Heart right ventricle (tissue), 16 donors: ENCODE measurements at places on chromosomes 6 and 20. TPM values are rescaled to one million over a fixed set of nuclear protein-coding genes. Genes with fewer than 3 reads are reported as not detected.

DNA sequence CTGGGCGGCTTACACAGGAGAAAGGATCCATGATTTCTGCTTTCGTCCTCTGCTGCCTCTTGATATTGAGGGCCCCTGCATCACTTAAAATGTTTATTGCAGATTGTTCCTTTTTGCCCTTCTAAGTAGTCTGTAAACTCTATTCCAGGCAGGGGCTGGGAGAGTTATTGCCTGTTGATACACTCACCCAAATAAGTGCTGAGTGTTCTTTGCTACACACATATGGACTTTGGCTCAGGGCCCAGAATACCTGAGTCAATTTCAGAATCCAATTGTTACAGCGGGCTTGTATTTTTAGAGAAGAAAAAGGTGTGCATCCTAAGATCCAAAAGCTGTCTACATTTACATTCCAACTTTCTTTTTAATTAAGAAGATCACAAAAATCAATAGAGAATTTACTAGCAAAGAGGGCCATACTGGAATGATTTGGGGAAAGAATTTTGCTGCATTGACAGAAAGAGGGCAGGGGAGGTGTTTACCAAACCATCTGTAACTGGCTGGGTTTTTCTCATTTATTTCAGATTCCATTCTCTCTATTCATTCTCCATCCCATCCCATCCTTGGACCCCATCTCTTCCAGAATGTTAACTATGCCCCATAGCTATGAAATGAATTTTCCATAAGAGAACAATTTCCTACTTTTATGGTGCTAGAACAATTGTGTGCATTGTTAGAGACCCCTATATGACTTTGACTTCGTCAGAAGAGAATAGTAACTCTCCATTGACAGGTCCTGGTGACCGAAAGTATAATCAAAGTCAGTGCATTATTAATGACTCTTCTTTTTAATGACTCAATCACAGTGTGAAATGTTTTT lies 959.9 kb upstream of the FLRT3 start:
- no peak for DNase-seq
- no peaks in the 10 kb centered on the region for H3K27me3 ChIP-seq
- no peaks in the 10 kb centered on the region for H3K4me1 ChIP-seq
- no peak overlapping the region for H3K27ac ChIP-seq

- peaks cover 6% of the 10 kb centered on the region for H3K4me1 ChIP-seq
- H3K36me3 ChIP-seq, result no peaks in the 10 kb centered on the region
- DNase-seq, result peak; percentile 56
- H3K4me3 ChIP-seq, result no peak overlapping the region
- peaks cover 25% of the 10 kb centered on the region for H3K27me3 ChIP-seq
These were observed 112.6 kb upstream of the RALGAPA2 start for GRCh38 chr20:20824924-20825584.

- no peaks in the 10 kb centered on the region for H3K36me3 ChIP-seq
- no peak overlapping the region for H3K4me3 ChIP-seq
- no peak overlapping the region for H3K27ac ChIP-seq
- DNase-seq, result no peak
- peaks cover 8% of the 10 kb centered on the region for H3K27me3 ChIP-seq
These were observed 207.9 kb upstream of the SULF2 start for GRCh38 chr20:47993035-47993755.

GRCh38 chr6:36682328-36683144 lies 4.0 kb downstream of the CDKN1A start:
- no peak overlapping the region for H3K4me3 ChIP-seq
- peaks cover 38% of the 10 kb centered on the region for H3K4me1 ChIP-seq

GRCh38 chr20:1173698-1174097 lies 11.1 kb downstream of the TMEM74B start:
- no peaks in the 10 kb centered on the region for H3K4me1 ChIP-seq
- DNase-seq, result no peak
- H3K27ac ChIP-seq, result no peak overlapping the region
- no peaks in the 10 kb centered on the region for H3K27me3 ChIP-seq

GRCh38 chr20:32823078-32823477 lies 3.3 kb downstream of the MAPRE1 start:
- no peaks in the 10 kb centered on the region for H3K27me3 ChIP-seq
- H3K27ac ChIP-seq, result no peak overlapping the region
- H3K4me3 ChIP-seq, result no peak overlapping the region
- DNase-seq, result no peak
- H3K4me1 ChIP-seq, result peaks cover 37% of the 10 kb centered on the region
- peaks cover 5% of the 10 kb centered on the region for H3K36me3 ChIP-seq

DNA sequence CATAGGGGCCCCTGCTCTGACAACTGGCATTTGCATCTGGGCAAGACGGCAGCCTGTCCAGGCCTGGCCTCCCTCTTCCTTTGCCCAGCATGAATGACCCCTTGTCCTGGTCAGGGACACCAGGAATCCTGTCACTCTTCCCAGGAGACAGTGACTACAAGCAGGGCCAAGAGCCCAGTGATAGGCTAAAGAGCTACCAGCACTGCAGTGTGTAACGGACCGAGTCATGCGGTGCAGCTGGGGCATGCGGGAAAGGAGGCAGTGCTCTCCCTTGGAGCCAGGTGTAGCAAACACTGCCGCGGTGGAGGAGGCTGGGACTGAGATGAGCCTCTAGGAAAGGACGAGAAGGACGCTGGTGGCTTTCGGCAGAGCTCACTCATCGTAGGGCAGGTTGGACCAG lies 38.7 kb upstream of the DSP start:
- H3K36me3 ChIP-seq, result no peaks in the 10 kb centered on the region
- DNase-seq, result no peak
- H3K27me3 ChIP-seq, result no peaks in the 10 kb centered on the region
- H3K27ac ChIP-seq, result no peak overlapping the region
- H3K4me1 ChIP-seq, result no peaks in the 10 kb centered on the region

The HLA-DMB gene
- total RNA-seq, result 2.7 TPM

- H3K27ac ChIP-seq, result peak within 1 kb of the TSS; percentile 86
- H3K4me1 ChIP-seq, result peaks cover 45% of the 10 kb centered on the region
- no peaks in the 10 kb centered on the region for H3K36me3 ChIP-seq
- no peaks in the 10 kb centered on the region for H3K27me3 ChIP-seq
These were observed at the start of gene BTN3A1 for GRCh38 chr6:26401987-26402658. Gene BTN3A1, plus strand, starts transcription at chr6:26402275. Its CDS starts 3,289 bp downstream, at chr6:26405564.

DNA sequence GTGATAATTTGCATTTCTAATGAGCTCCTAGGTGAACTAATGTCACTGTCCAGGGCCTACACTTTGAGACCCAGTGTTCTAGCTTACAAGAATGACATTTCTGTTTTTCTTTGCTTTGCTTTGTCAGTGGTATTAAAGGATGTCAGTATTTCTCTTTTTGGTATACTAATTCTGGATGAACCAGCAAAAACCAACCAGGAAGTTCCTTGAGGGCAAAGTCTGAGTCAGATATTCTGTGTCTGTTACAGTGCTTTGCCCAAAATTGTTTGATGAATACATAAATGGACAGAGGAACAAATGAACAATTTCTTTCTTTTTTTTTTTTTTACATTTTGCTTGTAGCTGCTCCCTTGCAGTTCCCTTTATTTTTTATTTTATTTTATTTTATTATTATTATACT lies 15.4 kb downstream of the COQ3 start:
- H3K4me1 ChIP-seq, result no peaks in the 10 kb centered on the region
- no peak overlapping the region for H3K27ac ChIP-seq
- H3K4me3 ChIP-seq, result no peak overlapping the region
- H3K36me3 ChIP-seq, result no peaks in the 10 kb centered on the region
- DNase-seq, result no peak

The ASIP gene
- 13.3 TPM for total RNA-seq

The FNDC1 gene
- 6.2 TPM for total RNA-seq

GRCh38 chr6:131004936-131005335 lies 58.1 kb downstream of the EPB41L2 start:
- H3K4me1 ChIP-seq, result peaks cover 4% of the 10 kb centered on the region
- no peaks in the 10 kb centered on the region for H3K36me3 ChIP-seq
- H3K27ac ChIP-seq, result no peak overlapping the region
- H3K27me3 ChIP-seq, result no peaks in the 10 kb centered on the region

DNA sequence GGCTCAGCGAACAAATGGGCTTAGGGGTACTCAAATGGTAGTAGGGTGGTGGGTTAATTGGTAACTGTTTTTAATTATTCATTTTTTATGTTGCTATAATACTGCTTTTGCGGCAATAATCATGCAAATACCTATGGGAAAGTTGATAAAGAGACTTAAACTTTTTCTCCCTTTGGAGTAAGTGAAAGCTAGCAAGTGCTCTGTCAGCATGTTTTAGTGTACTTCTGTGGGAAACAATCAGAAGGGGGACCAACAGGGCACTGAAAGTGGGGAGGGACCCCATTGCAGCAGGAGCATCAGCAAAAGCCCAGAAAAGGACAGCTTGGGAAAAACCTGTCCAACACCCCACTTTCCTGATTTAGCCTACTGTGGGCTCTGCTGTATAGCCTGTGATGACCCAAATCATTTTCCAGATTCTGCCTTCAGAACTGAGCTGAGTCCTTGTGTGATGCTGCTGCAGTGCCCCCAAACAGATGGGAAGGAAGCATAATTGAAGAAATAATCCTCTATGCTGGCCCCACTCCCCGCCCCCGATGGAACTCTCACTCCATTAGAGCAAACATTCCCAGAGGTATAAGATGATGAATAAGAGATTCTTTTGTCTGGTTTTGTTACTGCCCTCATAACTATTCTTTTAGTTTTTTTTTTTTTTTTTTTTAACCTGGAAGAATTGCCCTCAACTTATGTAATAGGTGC lies 322.8 kb downstream of the CD83 start:
- peaks cover 36% of the 10 kb centered on the region for H3K4me1 ChIP-seq
- H3K27me3 ChIP-seq, result no peaks in the 10 kb centered on the region
- peak overlapping the region; percentile 79 for H3K27ac ChIP-seq
- no peak overlapping the region for H3K4me3 ChIP-seq
- DNase-seq, result no peak

DNA sequence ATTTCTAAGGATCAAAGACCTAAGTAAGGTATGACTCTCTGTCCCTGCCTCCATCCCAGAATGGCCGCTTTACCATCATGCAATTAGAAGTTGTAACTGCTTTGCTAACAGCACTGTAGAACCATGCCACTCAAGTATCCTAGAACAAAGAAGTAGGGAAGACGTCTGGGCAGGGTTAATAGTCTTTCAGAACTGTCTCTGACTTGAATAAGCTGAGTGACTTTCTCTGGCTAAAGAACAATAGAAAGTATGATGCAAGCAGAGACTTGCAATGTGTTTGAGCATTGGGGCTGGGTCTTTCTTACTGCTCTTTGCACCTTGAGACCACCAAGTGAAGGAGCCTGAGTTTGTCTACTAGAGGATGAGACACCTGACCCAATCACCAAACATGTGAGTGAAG lies 279.6 kb upstream of the JAG1 start:
- DNase-seq, result no peak
- H3K4me1 ChIP-seq, result peaks cover 8% of the 10 kb centered on the region
- H3K4me3 ChIP-seq, result no peak overlapping the region
- no peak overlapping the region for H3K27ac ChIP-seq
- no peaks in the 10 kb centered on the region for H3K36me3 ChIP-seq
- H3K27me3 ChIP-seq, result no peaks in the 10 kb centered on the region

- H3K27me3 ChIP-seq, result no peaks in the 10 kb centered on the region
- no peak overlapping the region for H3K4me3 ChIP-seq
- H3K27ac ChIP-seq, result peak overlapping the region; percentile 74
- peaks cover 51% of the 10 kb centered on the region for H3K4me1 ChIP-seq
- DNase-seq, result no peak
These were observed 27.0 kb upstream of the MLIP start for GRCh38 chr6:54084231-54084630.

DNA sequence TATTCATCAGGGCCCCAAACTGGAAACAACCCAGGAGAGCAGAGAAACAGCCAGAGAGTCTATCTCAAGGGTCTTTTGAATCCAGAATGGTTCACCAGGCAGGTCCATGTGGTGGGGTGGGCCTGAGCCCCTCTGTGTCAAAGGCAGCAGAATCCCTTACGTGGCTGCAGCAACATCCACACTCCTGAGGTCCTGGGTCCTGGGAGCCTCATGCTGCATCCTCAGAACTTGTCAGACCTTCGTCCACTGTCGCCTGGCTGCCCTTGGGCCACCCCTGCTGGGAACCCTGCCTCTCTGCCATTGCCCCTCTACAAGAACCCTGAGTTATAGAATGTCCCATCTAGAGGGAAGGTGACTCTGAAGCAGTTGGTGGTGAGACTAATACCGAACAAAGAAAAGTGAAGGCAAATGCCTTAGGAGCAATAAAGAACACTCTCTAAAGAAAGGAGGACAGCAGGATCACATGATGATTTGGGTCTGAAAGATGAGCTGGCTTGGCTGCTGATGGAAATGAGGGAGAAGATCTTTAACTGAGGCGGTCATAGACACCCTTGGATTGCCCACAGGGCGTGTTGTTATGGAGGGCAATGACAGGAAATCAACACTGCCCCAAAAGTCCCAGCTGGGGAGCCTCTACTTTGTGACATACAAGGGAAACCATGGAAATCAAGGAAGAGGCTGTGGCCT lies 161.2 kb downstream of the SYNDIG1 start:
- no peaks in the 10 kb centered on the region for H3K27me3 ChIP-seq
- H3K36me3 ChIP-seq, result no peaks in the 10 kb centered on the region
- H3K4me3 ChIP-seq, result no peak overlapping the region
- H3K27ac ChIP-seq, result no peak overlapping the region
- no peak for DNase-seq

DNA sequence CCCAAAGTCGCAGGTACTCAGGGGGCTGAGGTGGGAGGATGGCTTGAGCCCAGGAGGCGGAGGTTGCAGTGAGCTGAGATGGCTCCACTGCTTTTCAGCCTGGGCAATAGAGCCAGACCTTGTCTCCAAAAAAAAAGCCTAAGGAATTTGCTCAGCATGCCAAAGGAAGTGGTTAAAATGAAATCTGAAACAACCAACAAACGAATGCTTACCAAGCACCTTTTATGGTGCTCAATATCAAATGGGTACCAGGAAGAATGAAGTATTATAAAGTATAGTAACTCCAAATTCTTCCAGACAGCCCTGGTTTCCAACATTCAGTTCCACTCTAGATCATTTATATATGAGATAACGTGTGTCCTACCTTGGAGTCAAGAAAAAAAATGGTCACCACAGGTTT lies 14.0 kb downstream of the GMDS start:
- no peak overlapping the region for H3K4me3 ChIP-seq
- no peaks in the 10 kb centered on the region for H3K4me1 ChIP-seq
- H3K27me3 ChIP-seq, result no peaks in the 10 kb centered on the region
- no peak overlapping the region for H3K27ac ChIP-seq
- no peak for DNase-seq
- no peaks in the 10 kb centered on the region for H3K36me3 ChIP-seq

DNA sequence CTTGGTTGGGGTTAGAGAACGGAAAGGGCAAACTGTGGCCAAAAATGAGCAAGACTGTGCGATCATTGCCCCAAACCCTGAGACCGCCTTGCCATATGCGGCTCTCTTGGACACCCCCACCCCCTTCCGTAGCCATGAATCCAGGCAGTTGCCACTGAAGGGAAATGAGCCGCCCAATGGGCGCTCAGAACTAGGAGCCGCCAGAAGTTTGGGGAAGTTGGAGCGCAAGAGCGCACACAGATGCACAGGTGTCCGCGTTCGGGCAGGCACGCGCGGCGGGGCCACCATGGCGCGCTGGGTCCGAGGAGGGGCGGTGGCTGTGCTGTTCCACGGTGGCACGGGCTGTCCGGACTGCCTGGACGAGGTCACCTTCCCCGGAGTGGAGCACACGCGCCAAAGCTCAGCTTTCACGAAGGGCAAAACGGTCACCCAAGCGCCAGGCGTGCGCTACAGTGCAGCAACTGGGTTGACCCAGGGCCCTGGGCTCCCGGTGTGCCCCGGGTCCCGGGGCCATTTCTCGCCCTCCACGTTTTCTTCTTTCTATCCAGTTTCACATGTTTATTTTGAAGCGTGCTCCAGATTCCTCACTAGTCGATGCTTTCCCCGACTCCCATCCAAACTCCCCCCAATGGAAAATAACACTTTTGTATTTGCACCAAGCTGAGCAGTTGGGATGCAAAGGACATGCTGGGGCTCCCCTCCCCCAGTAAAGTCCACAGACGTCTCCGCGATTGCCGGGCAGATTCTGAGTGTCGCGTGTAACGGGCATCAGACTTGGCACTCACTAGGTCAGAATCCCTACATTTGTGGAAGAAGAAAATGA lies 906 bp upstream of the PDE10A start:
- H3K27me3 ChIP-seq, result no peaks in the 10 kb centered on the region
- H3K4me1 ChIP-seq, result peaks cover 33% of the 10 kb centered on the region
